MV-4-11 (cell line): ENCODE measurements at places on chromosomes 1 and 21.

GRCh38 chr1:18917071-18917799 is 14.9 kb upstream of the ALDH4A1 start:
- DNase-seq = no peak

DNA sequence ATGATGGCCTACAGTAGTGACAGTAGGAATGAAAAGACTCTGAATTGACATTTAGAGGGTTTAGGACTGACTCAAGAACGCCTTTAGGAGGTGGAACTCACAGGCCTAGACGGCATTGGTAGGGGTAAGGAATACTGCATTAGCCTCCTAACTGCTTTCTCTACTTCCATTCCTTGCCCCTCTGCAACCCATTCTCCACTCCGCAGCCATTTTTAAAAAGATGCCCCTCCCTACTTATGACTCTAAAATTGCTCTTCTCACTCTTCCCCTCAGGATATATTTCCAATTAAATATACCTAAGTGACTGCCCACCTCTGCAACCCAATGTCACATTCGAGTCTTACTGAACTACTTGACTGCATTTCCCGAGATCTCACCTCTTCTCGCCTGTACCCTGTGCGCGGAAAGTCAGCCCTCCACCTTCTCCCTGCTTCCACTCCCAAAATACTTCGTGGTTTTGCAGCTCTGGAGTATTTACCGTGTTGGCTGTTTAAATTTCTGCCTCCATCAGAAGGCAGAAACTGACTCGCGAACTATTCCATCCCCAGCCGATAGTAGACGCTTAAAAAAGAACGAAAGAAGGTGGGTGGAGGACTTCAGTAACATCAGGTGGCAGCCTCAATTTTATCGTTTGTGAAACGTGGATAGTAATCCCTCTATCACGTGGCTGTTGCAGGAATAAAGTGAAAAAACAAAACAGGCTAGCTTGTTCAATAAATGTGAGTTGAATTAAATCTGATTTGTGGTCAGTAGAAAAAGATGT is 1.1 kb upstream of the YBX1 start:
- DNase-seq = peak; percentile 25

DNA sequence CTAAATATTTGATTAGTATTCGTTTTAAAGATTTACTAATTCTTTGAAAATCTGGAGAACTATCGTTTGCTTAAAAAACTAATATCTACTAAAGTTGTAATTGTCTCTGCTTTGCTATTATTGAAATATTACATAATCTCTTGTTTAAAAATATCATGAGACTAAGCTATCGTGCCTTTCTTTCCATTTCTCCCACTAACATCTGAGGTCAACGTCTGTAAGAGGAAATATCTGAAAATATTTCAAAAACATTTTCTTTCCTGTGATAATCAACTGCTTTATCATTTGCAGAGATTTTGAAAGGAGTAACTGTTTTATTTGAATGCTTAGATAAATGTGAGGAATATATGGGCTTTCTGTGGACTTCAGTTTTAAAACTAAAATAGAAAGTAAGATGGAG is 694.1 kb downstream of the USP25 start:
- DNase-seq = no peak

DNA sequence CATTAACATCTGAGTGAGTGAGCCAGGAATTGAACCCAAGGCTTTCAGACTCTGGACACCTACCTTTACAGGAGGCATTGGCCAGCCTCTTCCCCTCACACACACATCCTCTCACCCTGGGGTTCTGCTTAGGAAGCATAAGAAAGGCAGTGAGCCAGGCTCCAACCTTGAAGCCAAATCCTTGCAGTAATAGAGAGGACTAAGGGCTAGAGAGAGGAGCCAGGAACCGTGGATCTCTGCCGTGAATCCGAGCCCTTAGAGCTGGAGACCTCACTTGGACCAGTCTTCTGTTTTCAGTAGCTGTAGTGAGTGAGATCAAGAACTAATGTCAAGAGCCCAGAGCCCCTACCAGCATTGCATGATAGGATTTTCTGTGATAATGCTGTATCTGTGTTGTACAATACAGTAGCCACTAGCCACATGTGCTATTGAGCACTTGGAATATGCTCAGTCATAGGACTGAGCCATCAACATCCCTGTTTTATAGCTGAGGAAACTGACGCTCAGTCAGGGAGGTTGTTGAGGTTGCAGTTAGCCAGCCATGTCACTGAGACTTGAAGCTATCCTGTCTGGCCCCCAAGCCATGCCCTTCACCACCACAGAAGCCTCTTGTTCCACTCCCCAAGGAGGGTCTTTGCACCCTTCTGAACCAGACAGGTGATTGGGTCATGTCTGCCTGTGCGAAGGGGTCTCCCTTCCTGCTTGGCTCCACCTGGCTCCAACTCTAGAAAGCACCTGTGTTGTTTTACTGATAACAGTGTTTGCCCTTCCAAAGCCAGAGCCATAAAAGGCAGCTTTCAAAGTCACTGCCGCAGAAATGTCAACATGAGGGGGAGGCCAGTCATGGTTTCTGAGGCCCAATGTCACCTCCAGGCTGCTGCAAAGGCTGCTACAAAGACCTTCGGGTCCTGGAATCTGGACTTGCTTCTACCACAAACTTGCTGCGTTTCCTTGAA is 101.1 kb upstream of the JUN start:
- DNase-seq = peak; percentile 15

- DNase-seq = peak; percentile 66
These were observed 3.8 kb upstream of the PLEKHA6 start for GRCh38 chr1:204363335-204364114.
